ENCODE measurements at places on chromosomes 1 and 21. TPM values are rescaled to one million over a fixed set of nuclear protein-coding genes. Genes with fewer than 3 reads are reported as not detected.

Gene IL19
- not detected for total RNA-seq

Gene OR2W3
- 0.96 TPM for total RNA-seq

Gene PDZK1IP1
- total RNA-seq: 85.2 TPM

Gene CTSS
- 554 TPM for total RNA-seq

Gene ATP5IF1
- 331 TPM for total RNA-seq

Gene SAMD11
- 3.0 TPM for total RNA-seq

Gene CFAP126
- not detected for total RNA-seq

Gene CRB1
- total RNA-seq: not detected

Gene SLC1A7
- total RNA-seq: 1.1 TPM

Gene RAB29
- 10.2 TPM for total RNA-seq

Gene APOBEC4
- total RNA-seq: not detected

Gene COL6A2
- 55.7 TPM for total RNA-seq

Gene AADACL3
- not detected for total RNA-seq

Gene LHX8
- total RNA-seq: not detected

Gene SH3GLB1
- 134 TPM for total RNA-seq

Gene SUSD4
- total RNA-seq: 0.37 TPM

Gene CD34
- total RNA-seq: 3.1 TPM

Gene TSPEAR
- not detected for total RNA-seq

Data from colonic mucosa (tissue), 4 donors.